CD4-positive, alpha-beta memory T cell (primary cell): ENCODE measurements at places on chromosomes 12 and 14.

DNA sequence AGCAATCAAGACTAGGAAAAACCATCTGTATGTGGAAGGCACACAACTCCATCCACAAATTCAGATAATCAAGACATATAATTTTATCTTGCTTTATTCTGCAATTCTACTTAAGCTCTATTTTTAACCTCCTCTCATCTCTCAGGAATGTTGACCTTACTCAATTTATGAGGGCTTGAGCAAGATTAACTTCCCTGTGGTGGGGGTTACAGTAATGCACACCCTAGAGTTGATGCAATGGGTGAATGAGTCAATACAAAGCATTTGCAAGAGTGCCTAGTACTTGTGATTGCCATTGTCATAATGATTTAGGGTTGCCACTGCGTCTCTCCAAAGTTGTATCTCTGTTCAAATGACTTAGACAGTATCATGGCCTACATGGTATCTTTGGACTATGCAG is 1598.4 kb upstream of the TMEM132C start:
- H3K4me1 ChIP-seq: no peaks in the 10 kb centered on the region
- H3K36me3 ChIP-seq: no peaks in the 10 kb centered on the region
- no peak overlapping the region for H3K4me3 ChIP-seq
- no peak overlapping the region for H3K27ac ChIP-seq

DNA sequence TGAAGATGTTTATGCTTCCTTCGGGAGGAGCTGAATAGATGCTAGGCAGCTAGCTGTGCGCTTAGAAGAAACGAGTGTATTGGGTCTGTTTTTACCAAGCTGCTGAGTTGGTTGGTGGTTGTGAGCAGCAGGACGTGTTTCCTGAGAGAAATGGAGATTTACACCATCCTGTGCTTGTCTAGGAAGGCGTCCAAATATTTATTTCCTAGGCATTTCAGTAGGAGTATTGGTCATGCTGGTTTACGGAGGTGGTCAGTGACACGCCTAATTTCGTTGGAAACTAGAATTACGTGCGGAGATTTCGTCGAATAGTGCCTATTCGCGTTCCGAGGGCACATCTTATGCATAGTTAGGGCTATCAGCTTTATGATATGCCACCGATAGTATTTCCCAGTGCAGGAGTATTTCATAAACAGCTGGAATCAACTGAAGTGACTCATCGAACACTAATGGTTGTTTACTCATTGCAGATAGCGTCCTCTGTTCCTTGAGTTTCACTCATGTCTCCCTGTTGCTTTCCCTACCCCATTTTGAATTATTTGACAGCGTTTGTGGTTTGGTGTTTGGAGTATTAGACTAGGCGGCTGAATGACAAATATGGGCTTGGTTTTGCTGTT is 780 bp downstream of the TBC1D15 start:
- H3K36me3 ChIP-seq: no peaks in the 10 kb centered on the region
- H3K27me3 ChIP-seq: no peaks in the 10 kb centered on the region
- peak overlapping the region; percentile 90 for H3K4me3 ChIP-seq
- peak overlapping the region; percentile 98 for H3K27ac ChIP-seq
- no peak for DNase-seq

GRCh38 chr14:89371585-89372511 is 45.2 kb downstream of the FOXN3 start:
- no peak for DNase-seq
- no peak overlapping the region for H3K27ac ChIP-seq
- H3K4me1 ChIP-seq: peaks cover 20% of the 10 kb centered on the region
- no peaks in the 10 kb centered on the region for H3K27me3 ChIP-seq
- H3K4me3 ChIP-seq: no peak overlapping the region
- no peaks in the 10 kb centered on the region for H3K36me3 ChIP-seq

GRCh38 chr12:123523518-123523917 is 10.0 kb downstream of the RILPL1 start:
- DNase-seq: no peak
- no peak overlapping the region for H3K4me3 ChIP-seq
- H3K27ac ChIP-seq: no peak overlapping the region

DNA sequence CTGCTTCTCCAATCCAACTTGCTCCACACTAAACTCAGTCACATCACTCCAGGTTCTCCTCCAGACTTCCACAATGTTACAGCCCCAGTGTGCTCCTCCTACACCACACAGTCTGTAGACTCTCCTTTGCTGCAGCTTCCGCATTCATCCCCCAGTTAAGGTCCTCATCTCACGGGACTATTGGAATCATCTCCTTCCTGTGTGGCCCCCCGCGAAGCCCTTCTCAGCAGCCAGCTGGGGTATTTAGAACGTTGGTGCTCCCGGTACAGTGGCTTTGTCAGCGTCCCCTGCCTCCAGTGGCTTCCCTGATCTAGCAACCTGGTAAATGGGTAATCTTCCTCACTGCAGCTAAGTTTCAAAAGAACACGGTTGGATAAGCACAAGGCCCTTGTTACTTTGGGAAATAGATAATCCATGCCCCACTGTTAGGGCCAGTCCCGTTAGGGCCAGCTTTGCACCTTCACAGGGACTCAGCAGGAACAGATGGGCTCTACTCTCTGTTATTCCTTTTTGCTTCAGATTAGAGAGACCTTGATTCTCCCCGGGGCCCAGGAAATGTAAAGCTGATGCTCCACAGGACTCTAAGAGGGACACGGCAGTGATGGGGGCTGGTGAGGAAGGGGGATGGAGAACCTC is 823 bp upstream of the TSPAN11 start:
- H3K4me3 ChIP-seq: no peak overlapping the region
- no peaks in the 10 kb centered on the region for H3K36me3 ChIP-seq

DNA sequence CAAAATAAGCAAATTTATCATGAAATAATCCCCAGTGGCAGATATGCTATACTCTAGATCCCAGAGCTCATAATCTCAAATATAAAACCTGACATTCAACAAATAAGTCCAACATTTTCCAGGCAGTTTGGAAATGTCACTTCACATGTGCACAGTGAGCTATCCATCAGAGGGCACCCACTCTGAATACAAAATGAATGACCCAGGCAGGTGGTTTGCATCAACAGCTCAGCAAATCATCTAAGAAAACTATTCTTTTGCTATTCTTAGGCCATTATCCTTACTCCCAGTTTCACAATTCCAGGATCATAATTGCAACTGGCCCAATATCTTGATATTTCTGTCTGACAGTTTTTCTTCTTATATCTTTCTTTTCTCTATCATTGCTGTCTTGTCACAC is 38.5 kb downstream of the TRIM9 start:
- no peak for DNase-seq
- no peaks in the 10 kb centered on the region for H3K27me3 ChIP-seq
- H3K27ac ChIP-seq: no peak overlapping the region
- H3K4me1 ChIP-seq: no peaks in the 10 kb centered on the region
- H3K36me3 ChIP-seq: no peaks in the 10 kb centered on the region
- no peak overlapping the region for H3K4me3 ChIP-seq

DNA sequence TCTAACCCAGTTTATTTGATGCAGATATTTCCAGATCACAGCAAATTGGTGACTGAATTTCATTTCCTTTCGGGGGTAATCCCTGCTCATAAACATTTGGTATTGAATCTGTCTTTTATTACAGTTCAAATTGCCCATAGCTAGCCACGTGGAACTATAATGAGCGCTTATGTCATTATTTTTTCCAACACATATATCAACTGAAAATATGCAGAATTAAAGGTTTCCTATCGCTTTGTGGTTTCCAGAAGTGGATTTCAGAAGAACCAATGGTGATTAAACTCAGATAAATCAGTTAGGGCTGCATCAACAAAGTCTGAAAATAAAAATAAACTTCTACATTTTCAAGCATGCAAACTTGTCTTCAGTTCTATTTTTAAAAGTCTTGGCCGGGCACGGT is 111.9 kb downstream of the PIK3C2G start:
- H3K36me3 ChIP-seq: no peaks in the 10 kb centered on the region
- H3K4me1 ChIP-seq: no peaks in the 10 kb centered on the region
- H3K4me3 ChIP-seq: no peak overlapping the region
- no peaks in the 10 kb centered on the region for H3K27me3 ChIP-seq
- no peak for DNase-seq

DNA sequence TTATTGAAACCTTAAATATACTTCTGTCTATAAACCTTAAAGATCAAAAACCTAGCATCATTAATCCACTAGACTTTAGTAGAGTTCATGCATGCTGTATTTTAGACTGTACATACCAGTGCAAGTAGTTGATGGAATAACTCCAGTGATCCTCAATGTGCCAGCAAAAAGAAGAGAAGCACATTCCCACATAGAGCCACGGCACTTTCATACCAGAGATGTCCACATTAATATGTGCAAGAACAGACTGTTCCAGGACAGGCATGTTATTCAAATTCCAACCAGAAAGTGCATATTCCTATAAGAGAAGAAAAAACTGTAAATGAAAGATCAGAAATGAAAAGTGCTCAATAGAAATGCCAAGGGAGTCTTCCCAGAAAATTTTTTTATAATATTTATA is 55.0 kb downstream of the KDM5A start:
- no peaks in the 10 kb centered on the region for H3K27me3 ChIP-seq
- peaks cover 41% of the 10 kb centered on the region for H3K36me3 ChIP-seq
- H3K4me1 ChIP-seq: no peaks in the 10 kb centered on the region
- DNase-seq: no peak
- no peak overlapping the region for H3K4me3 ChIP-seq

GRCh38 chr12:123433615-123434014 is 2.9 kb downstream of the RILPL2 start:
- DNase-seq: no peak
- no peaks in the 10 kb centered on the region for H3K36me3 ChIP-seq
- peaks cover 63% of the 10 kb centered on the region for H3K4me1 ChIP-seq
- peak overlapping the region; percentile 28 for H3K4me3 ChIP-seq
- no peaks in the 10 kb centered on the region for H3K27me3 ChIP-seq
- H3K27ac ChIP-seq: peak overlapping the region; percentile 98

DNA sequence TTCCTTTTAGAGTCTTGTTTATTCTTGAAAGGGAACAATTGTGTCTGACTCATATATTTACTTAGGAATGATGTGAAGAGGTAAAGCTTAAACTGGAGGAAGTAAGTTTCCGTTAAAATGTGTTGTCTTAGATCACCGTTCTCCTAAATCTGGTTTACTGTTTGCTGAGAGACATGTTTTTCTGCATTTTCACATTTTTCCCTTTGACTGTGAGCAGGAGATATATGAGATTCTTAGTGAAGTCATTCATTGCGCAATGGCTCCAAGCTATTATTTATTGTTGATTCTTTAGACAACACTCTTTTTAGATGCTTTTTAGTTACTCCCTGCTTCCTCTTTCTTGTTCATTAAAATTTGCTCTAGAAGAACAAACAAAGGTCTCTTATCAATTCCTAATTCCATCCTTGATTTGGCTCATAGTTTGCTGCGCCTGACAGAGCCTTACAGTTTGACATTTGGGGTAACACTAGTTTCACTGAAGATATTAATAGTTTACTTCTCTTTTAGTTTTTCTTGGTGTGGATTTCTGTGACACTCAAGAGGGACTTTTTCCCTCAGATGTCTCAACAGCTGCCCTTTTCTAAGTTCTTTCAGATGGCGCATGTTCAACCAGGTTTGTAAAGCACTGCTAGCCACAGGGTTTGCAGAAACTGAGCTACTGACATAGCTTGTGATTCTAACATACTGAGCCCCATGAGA is 11.4 kb downstream of the CLECL1 start:
- no peaks in the 10 kb centered on the region for H3K4me1 ChIP-seq
- DNase-seq: no peak
- no peak overlapping the region for H3K4me3 ChIP-seq
- H3K36me3 ChIP-seq: no peaks in the 10 kb centered on the region
- no peak overlapping the region for H3K27ac ChIP-seq

DNA sequence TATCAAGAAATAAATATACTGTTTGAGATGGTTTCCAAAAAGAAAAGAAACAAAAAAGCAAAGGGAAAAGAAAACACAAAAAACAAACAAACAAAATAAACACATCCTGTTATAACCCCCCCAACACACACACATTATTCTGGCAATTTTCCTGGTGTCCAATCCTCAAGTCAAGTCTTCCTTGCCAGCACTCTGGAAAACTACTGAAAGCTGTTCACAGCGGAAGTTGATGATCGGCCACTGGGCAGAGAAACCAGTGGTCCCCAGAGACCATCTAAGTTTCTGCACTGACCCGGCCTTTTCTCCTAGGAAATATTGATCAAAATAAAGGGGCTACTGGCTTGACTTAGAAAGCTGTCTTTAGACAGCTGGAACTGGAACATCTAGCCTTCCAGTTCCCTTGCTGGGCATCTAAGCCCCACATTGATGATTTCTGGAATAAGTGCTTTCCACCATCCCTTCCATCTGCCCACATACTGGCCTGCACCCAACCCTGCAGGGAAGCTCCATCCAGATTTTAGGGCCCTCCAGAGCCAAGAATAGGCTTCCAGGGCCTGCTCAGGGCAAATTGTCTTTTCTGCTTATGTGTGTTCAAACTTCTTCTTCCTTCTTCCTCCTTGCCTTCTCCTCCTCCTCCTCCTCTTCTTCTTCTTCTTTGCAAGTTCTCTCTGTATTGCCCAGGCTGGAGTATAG is 11.6 kb upstream of the PPP1CC start:
- no peak overlapping the region for H3K27ac ChIP-seq
- H3K36me3 ChIP-seq: no peaks in the 10 kb centered on the region
- H3K4me3 ChIP-seq: no peak overlapping the region
- no peaks in the 10 kb centered on the region for H3K27me3 ChIP-seq
- no peaks in the 10 kb centered on the region for H3K4me1 ChIP-seq
- DNase-seq: no peak

- H3K36me3 ChIP-seq: peaks cover 25% of the 10 kb centered on the region
- DNase-seq: peak; percentile 92
- H3K27me3 ChIP-seq: no peaks in the 10 kb centered on the region
- H3K4me1 ChIP-seq: peaks cover 97% of the 10 kb centered on the region
Observed at GRCh38 chr14:22555384-22556011, 33.5 kb downstream of the DAD1 start.

DNA sequence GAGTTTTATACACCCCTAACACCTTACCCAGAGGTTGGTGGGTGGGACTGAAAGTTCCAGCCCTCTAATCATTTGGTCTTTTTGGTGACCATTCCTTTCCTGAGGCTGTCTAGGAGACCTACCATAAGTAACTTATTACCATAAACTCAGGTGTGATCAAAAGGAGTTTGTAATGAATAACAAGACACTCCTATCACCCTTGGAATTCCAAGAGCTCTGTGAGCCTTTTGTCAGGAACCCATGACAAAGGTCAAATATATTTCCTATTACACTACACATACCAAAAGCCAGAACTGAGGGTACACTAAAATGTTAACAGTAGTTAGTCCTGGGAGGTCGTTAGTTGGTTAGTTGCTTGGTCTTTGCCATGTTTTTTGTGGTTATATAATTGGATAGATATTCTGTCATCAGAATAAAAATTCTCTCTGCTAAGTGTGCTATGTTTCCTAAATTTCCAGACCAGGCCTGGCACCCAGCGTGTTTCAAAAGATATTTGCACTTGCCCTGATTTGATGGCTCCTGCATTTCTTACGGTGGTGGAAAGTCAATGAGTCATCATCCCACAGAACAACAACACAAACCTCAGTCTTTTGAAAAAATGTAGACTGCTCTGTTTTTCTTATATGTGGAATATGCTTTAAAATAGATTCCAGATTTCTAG is 27.0 kb upstream of the AKAP5 start:
- H3K4me3 ChIP-seq: no peak overlapping the region
- H3K27me3 ChIP-seq: no peaks in the 10 kb centered on the region
- no peaks in the 10 kb centered on the region for H3K4me1 ChIP-seq
- no peak overlapping the region for H3K27ac ChIP-seq
- no peak for DNase-seq
- H3K36me3 ChIP-seq: peaks cover 7% of the 10 kb centered on the region
